ENCODE measurements at places on chromosomes 1 and 21. TPM values are rescaled to one million over a fixed set of nuclear protein-coding genes. Genes with fewer than 3 reads are reported as not detected.

The AMY1C gene
- not detected for total RNA-seq

The FBXO28 gene
- total RNA-seq = 25.0 TPM

The LCE1A gene
- total RNA-seq = not detected

The FMO2 gene
- 6.2 TPM for total RNA-seq

The BGLAP gene
- 0.23 TPM for total RNA-seq

The MASP2 gene
- total RNA-seq = not detected

The LAMC2 gene
- 7.0 TPM for total RNA-seq

The BARHL2 gene
- not detected for total RNA-seq

The CLDN14 gene
- total RNA-seq = 5.5 TPM

The KLHDC9 gene
- 1.5 TPM for total RNA-seq

The TRIM63 gene
- total RNA-seq = not detected

The PWP2 gene
- total RNA-seq = 15.7 TPM

The CA14 gene
- total RNA-seq = not detected

The SLC30A10 gene
- 0.08 TPM for total RNA-seq

The TSHB gene
- total RNA-seq = not detected

The PPIAL4G gene
- under 0.01 TPM for total RNA-seq

The CFHR1 gene
- not detected for total RNA-seq

The TSTD1 gene
- total RNA-seq = 15.6 TPM

The SMIM1 gene
- total RNA-seq = 0.70 TPM

The PLA2G2D gene
- not detected for total RNA-seq

The TMEM240 gene
- total RNA-seq = 5.6 TPM

The SOX13 gene
- 6.5 TPM for total RNA-seq

The CFAP45 gene
- total RNA-seq = 1.1 TPM

The CDC20 gene
- 18.9 TPM for total RNA-seq

The LRRC42 gene
- total RNA-seq = 27.1 TPM

The NLRP3 gene
- 0.23 TPM for total RNA-seq

The LAMTOR2 gene
- total RNA-seq = 61.1 TPM

The DYRK3 gene
- 19.7 TPM for total RNA-seq

The GPBP1L1 gene
- 50.4 TPM for total RNA-seq

The TLR5 gene
- not detected for total RNA-seq

The ELF3 gene
- total RNA-seq = not detected

The FAM163A gene
- not detected for total RNA-seq

The B3GALT2 gene
- not detected for total RNA-seq

The TRNP1 gene
- 5.3 TPM for total RNA-seq

The MPZ gene
- total RNA-seq = 0.53 TPM

The PTBP2 gene
- 12.3 TPM for total RNA-seq

The TBX19 gene
- 0.53 TPM for total RNA-seq

The GBP3 gene
- total RNA-seq = 17.4 TPM

The FAM131C gene
- 0.08 TPM for total RNA-seq

The RGS1 gene
- not detected for total RNA-seq

The CD52 gene
- not detected for total RNA-seq

The RSPH1 gene
- total RNA-seq = not detected

The RXRG gene
- not detected for total RNA-seq

The HSD11B1 gene
- 0.45 TPM for total RNA-seq

The OR6N1 gene
- not detected for total RNA-seq

The CFHR3 gene
- not detected for total RNA-seq

The TINAGL1 gene
- total RNA-seq = 278 TPM

The MCOLN2 gene
- total RNA-seq = under 0.01 TPM

The KCNJ10 gene
- total RNA-seq = not detected

The GBP6 gene
- not detected for total RNA-seq

The RNF223 gene
- not detected for total RNA-seq

The TRIM45 gene
- 1.5 TPM for total RNA-seq

The NBPF4 gene
- total RNA-seq = not detected

The FAM177B gene
- total RNA-seq = not detected
